ENCODE measurements at places on chromosomes 11 and 22.
A peak's percentile ranks its signal among the peaks of the same experiment; 100 is the strongest.

DNA sequence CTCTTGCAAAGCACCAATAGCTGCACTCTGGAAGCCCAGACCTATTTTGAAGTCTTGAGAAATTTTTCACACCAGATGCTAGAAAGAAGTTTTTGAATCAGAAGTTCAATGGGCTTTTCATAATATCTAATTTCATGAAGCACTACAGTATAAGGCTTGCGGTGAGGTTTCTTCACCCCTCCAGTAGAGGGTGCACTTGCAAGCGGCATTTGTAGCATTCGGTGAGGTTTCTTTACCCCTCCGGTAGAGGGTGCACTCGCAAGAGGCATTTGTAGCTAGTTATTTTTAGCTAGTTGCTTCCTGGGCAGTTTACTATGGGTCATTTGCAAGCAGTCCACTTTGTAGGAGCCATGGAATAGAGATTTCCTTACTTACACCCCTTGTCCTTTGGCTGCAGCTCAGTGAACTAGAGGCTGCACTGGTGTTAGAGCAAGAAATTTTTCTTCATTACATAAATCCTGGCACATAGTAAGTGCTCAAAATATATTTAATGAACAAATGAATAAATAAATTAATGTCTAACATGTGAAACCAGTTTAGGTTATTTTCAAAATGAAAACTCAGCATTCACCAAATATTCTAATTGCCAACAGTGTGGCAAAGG lies 7.8 kb upstream of the NOX4 start:
- DNase-seq = no peak

DNA sequence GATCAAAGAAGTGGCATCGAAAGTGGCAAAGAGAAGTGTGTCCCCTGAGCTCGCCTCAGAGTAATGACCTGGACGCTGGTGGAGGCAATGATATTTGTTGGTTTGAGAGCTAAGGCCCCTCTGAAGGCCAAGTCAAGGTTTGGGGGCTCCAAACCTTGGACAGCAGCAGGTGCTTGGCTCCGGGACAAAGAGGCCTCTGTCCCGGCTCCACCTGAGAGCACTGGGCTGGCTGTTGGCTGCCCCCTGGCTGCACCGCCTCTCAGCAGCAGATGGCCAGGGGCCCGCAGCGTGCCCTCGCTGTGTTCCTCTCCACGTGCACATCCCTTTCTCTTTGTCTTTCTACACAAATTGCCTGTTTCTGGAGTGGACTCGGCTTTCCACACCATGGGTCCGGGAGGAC lies 301.3 kb downstream of the NTM start:
- DNase-seq = no peak

- no peak for DNase-seq
These were observed 113.6 kb upstream of the MTMR2 start for GRCh38 chr11:96037405-96037949.

GRCh38 chr11:85823816-85824215 lies 12.9 kb upstream of the SYTL2 start:
- peak; percentile 30 for DNase-seq

DNA sequence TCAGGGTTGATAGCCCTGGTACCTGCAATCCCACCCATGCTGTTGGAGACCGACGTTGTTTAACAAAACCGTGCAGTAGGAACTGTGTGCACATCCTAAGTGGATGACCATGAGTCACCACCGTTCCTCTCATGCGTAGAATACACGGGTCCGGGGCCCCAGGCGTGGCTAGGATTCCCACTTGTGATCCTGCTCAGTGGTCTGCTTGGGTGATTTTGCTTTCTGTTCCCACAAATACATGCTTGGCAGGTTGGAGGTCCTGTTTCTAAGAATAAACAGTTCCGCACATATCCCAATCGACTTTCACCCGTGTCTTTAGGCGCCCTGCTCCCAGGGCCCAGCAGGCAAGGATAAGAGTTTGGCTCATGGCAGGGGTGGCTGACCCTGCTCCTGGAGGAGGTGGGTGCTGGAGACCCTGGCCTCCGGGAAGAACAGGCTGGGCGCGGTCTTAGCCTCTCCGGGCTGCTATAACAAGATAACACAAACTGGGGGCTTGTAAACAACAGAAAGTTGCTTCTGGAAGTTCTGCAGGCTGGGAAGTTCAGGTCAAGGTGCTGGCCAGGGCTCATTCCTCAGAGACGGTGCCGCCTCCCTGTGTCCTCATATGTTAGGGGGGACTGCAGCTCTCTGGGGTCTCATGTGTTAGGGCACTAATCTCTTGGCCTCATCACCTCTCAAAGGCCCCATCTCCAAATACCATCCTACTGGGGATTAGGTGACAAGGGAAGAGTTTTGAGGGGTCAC lies 1028.3 kb downstream of the BRD1 start:
- no peak for DNase-seq

- DNase-seq = no peak
These were observed 16.5 kb downstream of the P2RX3 start for GRCh38 chr11:57354699-57355098.

DNA sequence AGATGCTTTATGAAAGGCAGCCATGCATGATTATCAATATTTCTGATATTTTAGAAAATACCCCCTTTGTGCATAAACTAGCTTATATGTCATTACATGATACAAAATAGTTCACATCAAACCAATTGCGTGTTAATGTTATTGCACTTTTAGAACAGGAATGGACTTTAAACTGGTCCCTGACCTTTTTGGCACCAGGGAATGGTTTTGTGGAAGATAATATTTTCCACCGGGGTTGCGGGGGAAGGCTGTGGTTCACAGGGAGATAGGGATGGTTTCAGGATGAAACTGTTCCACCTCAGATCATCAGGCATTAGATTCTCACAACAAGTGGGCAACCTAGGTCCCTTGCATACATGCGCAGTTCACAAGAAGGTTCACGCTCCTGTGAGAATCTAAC lies 16.5 kb upstream of the LGR4 start:
- DNase-seq = no peak

DNA sequence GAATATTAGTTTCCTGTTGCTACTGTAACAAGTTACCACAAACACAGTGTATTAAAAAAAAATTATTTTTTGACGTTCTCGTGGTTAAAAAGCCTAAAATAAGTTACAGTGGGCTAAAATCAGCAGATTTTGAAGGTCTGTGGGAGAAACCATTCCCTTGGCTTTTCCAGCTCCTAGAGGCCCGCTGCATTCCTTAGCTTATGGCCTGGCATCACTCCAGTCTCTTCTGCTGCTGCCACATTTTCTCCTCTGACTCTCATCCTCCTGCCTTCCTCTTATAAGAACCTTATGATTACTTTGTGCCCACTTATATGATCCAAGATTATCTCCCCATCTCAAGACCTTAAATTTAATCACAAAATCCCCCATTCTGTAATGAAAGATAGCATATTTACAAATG lies 392.7 kb downstream of the GUCY1A2 start:
- no peak for DNase-seq

DNA sequence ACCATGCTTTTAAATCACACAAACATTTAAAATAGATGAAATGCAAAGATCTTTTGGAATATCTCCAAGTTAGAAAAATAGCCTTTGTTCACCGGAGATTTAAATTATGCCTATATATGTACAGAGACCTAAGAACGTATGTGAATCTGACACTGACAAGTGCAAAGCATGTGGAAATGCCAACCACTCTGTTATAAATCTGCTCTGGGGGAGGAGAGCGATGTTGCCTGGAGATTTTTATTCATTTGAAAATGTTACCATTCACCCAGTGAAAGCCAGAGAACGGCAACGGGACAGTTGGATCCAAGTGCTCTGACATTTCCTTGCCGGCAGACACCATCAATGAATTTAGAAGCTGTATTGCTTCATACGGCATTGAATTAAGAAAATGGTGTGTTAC lies 39.8 kb upstream of the BMAL1 start:
- DNase-seq = no peak

- no peak for DNase-seq
These were observed 18.6 kb upstream of the LMO2 start for GRCh38 chr11:33910296-33910957.

GRCh38 chr11:111589886-111590499 lies 12.3 kb upstream of the SIK2 start:
- no peak for DNase-seq

GRCh38 chr11:117278347-117278746 lies 12.8 kb upstream of the BACE1-AS start:
- no peak for DNase-seq

DNA sequence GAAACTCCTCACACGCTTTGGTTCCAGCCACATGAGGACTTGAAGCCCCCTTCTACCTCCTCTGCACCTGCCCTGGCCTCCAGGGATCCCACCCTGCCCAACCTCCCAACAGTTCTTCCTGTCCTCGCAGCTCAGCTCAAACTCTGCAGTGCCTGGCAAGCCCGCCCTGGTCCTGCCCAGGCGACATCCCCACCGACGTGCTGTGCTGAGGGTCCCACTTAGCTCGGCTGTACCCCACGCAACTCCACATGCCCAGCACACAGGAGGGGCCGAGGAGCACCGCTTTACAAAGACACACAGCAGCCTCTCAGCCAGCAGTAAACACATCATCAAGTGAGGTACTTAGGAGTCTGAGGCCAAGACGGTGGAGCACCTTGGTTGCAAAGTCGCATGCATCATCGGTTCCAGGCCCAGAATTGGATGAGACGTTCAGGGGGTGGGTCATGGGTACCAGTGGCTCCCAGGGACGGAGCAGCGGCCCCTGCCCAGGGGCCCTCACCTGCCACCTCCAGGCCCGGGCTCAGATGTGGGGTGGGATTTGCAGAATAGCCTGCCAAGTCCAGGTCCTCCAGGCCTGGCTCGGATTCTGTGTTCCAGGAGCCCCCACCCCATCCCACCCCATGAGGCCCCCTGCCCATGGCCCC lies 72.6 kb downstream of the CELSR1 start:
- no peak for DNase-seq
